ENCODE measurements at places on chromosomes 5 and 9. TPM values are rescaled to one million over a fixed set of nuclear protein-coding genes. Genes with fewer than 3 reads are reported as not detected.

LCN10 gene
- total RNA-seq: 0.47 TPM

WHRN gene
- 7.8 TPM for total RNA-seq

LRRC19 gene
- total RNA-seq: 12.1 TPM

FAM78A gene
- total RNA-seq: 10.6 TPM

ENHO gene
- total RNA-seq: 0.41 TPM

SERF1B gene
- 48.2 TPM for total RNA-seq

BARHL1 gene
- not detected for total RNA-seq

FAM163B gene
- 2.7 TPM for total RNA-seq

EQTN gene
- 1.4 TPM for total RNA-seq

LCN15 gene
- not detected for total RNA-seq

IFNK gene
- not detected for total RNA-seq

DMRT3 gene
- total RNA-seq: 0.58 TPM

SH2D3C gene
- total RNA-seq: 22.4 TPM

FOXD4L6 gene
- not detected for total RNA-seq

ENTREP1 gene
- total RNA-seq: 6.5 TPM

GLRA1 gene
- not detected for total RNA-seq

UNC5A gene
- total RNA-seq: 0.29 TPM

GPSM1 gene
- total RNA-seq: 45.0 TPM

MLANA gene
- 0.41 TPM for total RNA-seq

PITX1 gene
- total RNA-seq: 3.6 TPM

TYRP1 gene
- 2.4 TPM for total RNA-seq

FSD1L gene
- 10.5 TPM for total RNA-seq

AIF1L gene
- 214 TPM for total RNA-seq

CSF2 gene
- total RNA-seq: not detected

PCDHGC5 gene
- 4.8 TPM for total RNA-seq

GRK6 gene
- 23.1 TPM for total RNA-seq

IFNA13 gene
- total RNA-seq: not detected

S100Z gene
- 0.41 TPM for total RNA-seq

FOXD4L3 gene
- total RNA-seq: not detected

INSL4 gene
- not detected for total RNA-seq

DND1 gene
- 0.76 TPM for total RNA-seq

CNTNAP3B gene
- total RNA-seq: 16.5 TPM

SLC46A2 gene
- total RNA-seq: 0.64 TPM

PDCD1LG2 gene
- 0.64 TPM for total RNA-seq

DNM1 gene
- 71.9 TPM for total RNA-seq

PIP5K1B gene
- total RNA-seq: 7.0 TPM

SAXO1 gene
- total RNA-seq: 0.93 TPM

SOX30 gene
- 0.06 TPM for total RNA-seq

NTNG2 gene
- total RNA-seq: 4.0 TPM

GARIN3 gene
- not detected for total RNA-seq

FOXD4 gene
- 0.47 TPM for total RNA-seq

RAD23B gene
- 81.3 TPM for total RNA-seq

BNC2 gene
- total RNA-seq: 15.7 TPM

OR13C5 gene
- not detected for total RNA-seq

S1PR3 gene
- total RNA-seq: 77.5 TPM

PAX5 gene
- 0.47 TPM for total RNA-seq

IRX4 gene
- total RNA-seq: 0.23 TPM

CCDC152 gene
- total RNA-seq: 1.6 TPM

RANBP17 gene
- total RNA-seq: 29.2 TPM

CATSPER3 gene
- total RNA-seq: 0.58 TPM

TRIO gene
- 239 TPM for total RNA-seq

RAD17 gene
- 64.5 TPM for total RNA-seq

AUH gene
- total RNA-seq: 71.4 TPM

Data from metanephros (tissue), 2 donors.